ENCODE measurements at places on chromosomes 2 and 18.
A peak's percentile ranks its signal among the peaks of the same experiment; 100 is the strongest.

DNA sequence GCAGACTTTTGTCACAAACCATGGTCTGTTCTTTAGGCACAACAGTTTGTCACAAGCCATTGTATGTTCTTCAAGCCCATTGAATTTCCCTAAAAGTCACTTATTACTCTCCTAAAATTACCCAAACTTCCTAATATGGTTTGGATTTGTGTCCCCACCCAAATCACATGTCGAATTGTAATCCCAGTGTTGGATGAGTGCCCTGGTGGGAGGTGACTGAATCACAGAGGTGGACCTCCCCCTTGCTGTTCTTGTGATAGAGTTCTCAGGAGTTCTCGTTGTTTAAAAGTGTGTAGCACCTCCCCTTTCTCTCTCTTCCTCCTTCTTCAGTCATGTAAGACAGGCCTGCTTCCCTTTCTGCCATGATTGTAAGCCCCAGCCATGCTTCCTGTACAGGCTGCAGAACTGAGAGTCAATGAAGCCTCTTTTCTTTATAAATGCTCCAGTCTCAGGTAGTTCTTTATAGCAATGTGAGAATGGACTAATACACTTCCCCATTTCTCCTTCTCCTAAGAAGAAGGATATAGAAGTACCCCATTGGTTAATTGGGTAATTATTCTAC lies 11.2 kb upstream of the GYPC start:
- DNase-seq, result no peak

GRCh38 chr2:127680706-127681287 lies 5.5 kb upstream of the LIMS2 start:
- no peak for DNase-seq

GRCh38 chr2:197088694-197089093 lies 162.2 kb upstream of the PGAP1 start:
- no peak for DNase-seq

GRCh38 chr2:10034333-10035052 lies 8.9 kb upstream of the KLF11 start:
- DNase-seq, result no peak

DNA sequence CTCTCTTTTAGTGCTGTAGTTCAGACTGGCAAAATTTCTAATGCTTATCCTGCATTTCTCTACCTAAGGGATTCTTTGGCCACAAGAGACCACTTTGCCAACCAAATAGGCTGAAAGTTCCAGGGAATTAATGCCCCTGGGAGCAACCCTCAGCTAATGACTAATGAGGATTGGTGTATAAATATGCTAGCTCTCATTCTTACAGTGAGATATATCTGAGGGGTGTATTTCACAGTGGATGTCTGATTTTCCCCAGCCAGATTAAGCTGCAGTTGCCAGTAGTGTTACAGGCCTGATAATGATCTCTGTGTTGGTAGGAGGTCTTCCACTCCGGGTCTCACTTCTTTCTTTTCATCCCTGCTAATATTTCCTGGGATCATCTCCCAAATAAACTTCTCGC lies 90.4 kb downstream of the GULP1 start:
- DNase-seq, result no peak

DNA sequence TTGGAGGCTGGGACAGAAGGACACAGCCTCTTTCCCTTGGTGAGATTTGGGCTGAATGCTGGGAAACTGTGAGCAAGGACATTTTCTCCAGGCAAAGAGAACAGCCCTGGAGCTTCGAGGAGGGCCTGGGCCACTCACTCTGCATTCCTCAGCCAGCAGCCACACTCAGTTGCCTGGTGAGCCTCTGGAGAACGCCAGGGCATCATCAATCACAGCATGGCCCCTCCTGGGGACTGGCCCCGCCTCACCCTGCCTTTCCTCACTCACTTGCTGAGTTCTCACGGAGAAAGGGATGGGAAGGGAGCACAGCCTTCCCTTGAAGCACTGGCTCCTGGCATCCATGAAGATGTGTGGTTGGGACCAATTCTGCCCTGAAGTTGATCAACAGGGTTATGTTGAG lies 55.0 kb downstream of the APOB start:
- no peak for DNase-seq

DNA sequence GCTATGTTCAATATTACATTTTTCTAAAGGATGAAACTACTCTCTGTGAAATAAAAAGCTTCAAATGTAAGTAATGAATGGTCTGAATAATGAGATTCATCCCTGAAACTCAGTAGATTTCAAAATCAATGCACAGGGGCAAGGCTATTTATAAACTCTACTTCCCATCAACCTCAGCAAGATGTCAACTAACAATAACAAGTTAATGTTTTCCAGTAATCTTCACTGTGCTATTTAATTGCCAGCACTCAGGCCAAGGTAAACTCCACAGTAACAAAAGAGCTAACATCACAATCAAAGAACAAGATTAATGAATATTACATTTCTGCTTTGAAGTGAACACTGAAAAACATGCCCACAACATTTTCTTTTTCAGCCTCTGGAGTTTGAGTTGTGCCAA lies 144.3 kb upstream of the ZFP36L2 start:
- no peak for DNase-seq

GRCh38 chr18:51150113-51150700 lies 47.3 kb downstream of the MEX3C start:
- peak; percentile 26 for DNase-seq

DNA sequence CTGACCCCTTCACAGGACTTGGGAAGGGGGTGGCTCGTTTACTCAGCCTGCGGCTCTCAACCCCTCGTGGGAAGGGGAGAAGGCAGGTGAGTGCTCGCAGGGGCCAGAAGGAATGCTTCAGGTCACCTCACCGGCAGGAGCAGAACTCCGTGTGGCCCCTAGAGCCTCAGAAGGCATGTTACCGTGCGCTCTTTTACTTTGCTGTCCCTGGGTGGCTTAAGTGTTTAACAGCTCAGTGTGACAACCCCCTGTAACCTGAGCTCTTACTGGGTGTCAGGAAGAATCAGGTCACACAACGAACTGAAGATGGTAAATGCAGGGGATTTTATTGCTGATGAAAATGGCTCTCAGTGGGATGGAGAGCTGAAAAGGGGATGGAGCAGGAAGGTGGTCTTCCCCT lies 1235.4 kb downstream of the LRP1B start:
- DNase-seq, result no peak

- DNase-seq, result no peak
These were observed 380.5 kb downstream of the ERBB4 start for GRCh38 chr2:212158081-212158480.

GRCh38 chr2:22753476-22753875 lies 631.5 kb upstream of the KLHL29 start:
- no peak for DNase-seq

- DNase-seq, result no peak
These were observed 133.1 kb downstream of the COPS8 start for GRCh38 chr2:237218756-237219155.

- no peak for DNase-seq
These were observed 5.6 kb downstream of the FOSL2 start for GRCh38 chr2:28398101-28398834.

DNA sequence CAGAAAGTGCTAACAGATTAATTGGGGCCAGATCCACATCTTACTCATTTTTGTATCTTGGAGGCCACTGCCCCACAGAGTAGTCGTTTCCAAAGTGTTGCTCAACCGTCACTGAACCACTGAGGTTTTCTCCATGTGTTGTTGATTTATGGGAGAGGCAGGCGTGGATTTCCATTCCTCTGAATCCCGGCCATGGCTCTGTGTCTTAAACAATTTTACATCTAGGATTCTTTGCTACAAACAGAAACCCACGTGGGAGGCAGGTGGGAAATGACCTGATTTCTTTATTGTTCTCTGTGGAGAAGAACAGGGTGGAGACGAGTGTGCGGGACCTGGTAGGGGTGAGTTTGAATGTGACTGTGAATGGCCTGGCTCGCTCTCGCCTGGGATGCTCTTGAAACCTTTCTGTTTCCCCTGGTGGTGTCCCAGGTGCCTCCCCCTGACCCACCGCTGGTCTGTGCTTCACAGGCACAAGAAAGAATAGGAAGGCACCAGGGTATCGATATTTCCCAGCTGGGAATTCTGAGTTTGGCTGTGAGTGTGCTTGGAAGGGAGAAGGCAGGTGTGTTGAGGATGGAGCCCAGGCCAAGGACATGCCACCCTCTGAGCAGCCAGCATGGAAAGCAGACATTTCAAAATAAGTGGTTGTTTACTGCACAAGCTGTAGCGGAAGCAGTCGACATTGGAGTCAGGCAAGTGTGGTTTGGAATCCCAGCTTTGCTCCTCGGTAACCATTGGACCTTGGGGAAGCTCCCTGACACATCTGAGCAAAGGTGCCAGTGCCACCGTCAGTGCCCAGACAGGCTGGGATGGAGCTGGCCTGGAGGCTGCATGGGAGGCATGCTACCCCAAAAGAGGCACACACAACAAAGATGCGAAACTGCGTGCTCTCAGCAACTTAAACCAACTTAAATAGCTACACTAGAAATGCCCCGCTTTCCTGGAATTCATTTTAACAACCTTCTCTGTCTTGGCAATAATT lies 50.0 kb downstream of the LPIN1 start:
- no peak for DNase-seq

DNA sequence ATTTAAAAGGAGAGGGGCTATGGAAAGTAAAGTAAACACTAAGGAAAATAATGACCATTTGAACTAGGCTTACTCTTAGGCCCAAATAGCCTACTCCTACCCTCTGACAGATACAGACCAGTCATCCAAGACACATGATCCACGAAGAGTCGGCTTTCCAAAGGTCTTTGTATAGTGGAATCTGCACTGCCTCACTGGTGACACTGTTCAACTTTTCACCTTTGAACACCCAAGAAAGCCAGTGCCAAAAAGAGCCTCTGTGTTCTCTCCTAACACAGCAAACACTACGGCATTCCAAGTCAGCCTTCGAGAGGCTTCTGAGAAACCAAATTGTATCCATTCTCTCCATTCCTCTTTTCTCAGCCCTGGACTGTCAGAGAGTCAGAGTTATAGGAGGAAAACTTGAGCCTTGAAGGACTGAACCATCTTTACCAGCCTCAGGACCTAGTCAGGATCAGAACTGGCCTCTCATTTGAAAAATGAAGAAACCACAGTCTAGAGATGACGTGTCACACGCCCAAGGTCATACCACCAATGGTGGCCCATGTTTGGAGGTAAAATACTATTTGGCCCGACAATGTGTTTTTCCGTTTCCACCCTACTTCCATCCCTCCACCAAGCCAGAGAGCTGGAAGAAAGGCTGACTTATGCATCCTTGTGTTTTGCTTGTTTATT lies 267.4 kb upstream of the ACVR2A start:
- no peak for DNase-seq

- DNase-seq, result no peak
These were observed 517 bp downstream of the GCFC2 start for GRCh38 chr2:75710220-75710576.

DNA sequence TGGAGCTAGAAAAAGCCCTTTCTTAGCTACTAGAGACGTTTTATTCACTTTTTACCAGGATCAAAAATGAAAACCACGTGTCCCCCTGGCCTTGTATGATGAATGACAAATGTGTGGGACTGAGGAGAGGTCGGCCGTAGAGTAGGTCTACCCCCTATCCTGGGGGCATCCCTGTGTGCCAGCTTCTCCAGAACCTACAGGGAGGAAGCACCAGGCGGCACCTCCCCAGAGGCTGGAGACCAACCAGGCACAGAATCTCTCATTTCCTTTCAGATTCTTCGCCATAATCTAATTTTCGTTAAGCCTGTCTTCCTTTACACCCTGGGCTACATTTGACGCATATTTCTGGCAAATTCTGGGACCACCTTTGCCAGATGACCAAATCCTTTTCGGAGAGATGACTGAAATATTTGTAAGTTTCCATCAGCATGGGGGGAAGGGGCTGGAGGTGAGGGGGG lies 15.9 kb downstream of the TWIST2 start:
- DNase-seq, result no peak

DNA sequence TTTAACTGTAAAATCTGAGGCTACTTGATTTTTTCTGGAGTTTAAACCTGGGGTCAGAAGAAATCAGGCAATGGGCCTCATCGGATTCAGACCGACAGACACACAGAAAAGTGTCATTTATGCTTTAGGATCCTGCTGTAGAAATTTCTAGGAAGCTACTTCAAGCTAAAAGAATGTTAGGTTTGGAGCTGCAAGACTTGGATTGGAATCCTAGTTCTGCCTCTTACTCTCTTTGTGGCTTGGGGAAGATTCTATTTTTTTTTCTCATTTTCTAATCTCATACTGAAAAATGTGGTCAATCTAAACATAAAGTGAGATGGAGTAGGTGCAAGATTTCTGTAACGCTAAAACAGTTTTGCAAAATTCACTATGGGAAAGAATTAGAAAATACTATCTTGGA lies 48.8 kb upstream of the KCNE4 start:
- DNase-seq, result no peak

DNA sequence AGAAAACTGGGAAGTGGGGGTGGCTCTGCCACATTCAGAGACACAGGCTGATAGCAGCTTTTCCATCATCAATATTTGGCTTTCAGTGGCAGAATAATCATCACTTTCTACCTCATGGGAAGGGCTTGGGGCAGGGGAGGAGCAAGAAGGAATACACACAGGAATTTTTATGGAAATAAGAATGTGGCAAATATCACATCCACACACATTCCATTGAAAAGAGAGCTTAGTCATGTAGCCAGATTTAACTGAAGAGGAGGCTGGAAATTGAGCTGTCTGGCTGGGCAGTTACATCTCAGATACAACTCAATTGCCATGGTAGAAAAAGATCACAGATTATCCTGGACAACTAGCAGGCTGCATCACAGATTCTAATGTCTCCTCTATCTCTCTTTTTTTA lies 1474.0 kb upstream of the ACVR2A start:
- DNase-seq, result no peak

DNA sequence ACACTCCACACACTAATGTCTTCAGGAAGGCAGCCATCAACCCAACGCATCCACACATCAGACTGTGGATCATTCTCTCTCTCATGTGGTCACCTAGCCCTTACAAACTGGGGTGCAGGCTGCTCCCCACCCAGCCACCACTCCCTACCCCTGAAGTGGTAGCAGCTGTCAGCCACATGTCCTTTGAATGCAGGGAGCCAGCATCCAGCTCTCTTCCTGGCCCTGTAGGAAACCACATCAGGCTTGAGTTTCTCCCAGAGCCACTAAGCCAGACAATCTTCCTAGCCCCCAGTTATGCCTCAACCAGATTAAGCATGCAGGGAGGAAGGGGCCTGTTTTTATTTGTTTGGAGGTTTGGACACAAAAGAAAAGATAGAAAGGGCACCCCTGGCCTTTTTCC lies 52.8 kb upstream of the SPP2 start:
- DNase-seq, result no peak

GRCh38 chr18:48027401-48027963 lies 97.0 kb upstream of the SMAD2 start:
- no peak for DNase-seq

GRCh38 chr2:224190936-224191270 lies 151.8 kb upstream of the SERPINE2 start:
- DNase-seq, result no peak

All from HuH-7 (cell line).